Hindlimb muscle (tissue), 1 donor: ENCODE measurements at places on chromosomes 2 and 18.
A peak's percentile ranks its signal among the peaks of the same experiment; 100 is the strongest.

DNA sequence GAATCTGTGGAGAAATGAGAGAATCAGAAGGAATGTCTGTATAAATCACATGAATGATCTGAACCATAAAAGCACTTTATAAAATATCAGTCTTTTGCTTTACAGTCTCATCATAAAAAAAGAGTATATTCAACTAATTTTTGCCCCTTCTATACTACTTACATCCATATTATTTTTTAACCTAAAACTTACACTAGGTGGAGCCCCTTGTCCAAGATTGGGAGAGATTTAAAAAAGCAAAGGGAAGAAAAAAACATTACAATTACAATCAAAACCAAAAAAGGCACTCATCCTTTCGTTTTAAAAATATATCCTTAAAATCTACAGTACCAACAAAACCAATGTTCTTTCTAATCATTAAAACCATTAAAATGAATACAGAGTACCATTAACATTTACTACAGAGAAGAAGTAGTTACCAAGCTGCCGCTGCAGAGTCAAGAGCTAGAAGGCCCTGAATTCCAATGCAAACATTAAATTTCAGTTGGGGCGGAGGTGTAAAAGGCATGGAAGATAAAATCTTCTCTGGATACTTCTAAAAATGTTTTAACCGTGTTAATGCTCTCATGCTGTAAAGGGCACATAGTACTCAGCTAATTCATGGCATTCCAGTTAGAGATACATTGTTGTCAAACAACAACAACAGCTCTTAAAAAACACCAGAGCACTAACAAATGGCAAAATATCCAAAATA lies 56.7 kb upstream of the EPB41L3 start:
- DNase-seq, result peak; percentile 29

DNA sequence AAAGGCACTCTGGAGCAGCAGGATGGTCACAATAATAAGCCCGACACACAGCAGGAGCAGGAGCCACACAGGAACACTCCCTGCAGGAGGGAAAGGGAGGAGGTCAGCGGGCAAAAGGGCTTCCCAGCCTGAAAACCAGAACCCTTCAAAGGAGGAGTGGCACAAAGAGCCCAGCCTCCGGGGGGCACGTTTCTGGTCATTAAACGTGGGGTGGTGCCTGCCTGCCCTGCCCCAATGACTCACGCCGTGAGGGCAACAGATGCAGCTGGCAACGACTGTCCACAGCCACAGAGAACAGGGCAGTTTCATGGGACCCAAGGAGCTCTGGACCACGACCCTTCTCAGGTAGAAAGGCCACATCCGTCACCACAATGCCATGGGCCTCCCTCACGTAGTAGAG lies 3.0 kb downstream of the PREB start:
- no peak for DNase-seq

DNA sequence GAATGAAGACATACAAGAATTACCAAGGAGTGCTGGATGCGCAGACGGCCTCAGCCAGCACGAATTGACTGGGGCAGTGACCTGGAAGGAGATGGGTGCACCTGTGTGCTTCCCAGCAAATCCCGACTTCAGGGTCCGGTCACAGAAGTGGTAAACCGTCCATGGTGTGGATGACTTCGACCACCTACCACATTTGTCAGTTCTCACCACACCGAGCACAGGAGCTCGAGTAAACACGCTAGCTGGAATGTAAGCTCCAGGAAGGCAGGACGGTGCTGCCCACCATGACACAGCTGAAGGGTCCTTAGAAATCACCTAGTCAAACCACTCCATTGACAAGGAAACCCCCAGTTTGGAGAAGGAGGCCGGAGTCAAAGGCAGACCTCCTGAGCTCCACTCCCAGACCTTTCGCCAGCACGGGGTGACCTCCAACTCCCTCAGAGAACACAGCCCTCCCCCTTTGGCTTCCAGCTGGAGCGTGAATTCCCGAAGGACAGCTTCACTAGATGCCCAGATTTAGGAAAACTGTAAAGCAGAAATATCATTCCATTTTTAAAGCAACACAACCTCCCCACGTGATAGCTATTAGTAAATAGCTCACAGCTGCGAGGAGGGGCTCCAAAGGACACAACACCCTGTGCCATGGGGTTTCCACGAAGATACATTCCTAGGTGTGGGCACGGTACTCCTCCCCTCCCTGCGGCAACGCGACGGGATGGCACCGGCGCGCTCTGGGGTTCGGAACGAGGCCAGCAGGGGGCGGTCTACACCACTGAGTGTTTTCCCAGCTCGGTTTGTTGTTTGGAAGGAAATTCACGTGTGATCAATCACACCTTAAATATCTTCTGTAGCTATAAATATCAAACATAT lies 34.1 kb upstream of the GNAL start:
- peak; percentile 35 for DNase-seq

GRCh38 chr2:47751856-47752414 lies 31.0 kb upstream of the MSH6 start:
- DNase-seq, result no peak
